ENCODE measurements at places on chromosomes 7 and 10. TPM values are rescaled to one million over a fixed set of nuclear protein-coding genes. Genes with fewer than 3 reads are reported as not detected.

MMD2 gene
- total RNA-seq: not detected

AASS gene
- 83.0 TPM for total RNA-seq

HTR5A gene
- not detected for total RNA-seq

SNX8 gene
- 12.8 TPM for total RNA-seq

PDZD7 gene
- total RNA-seq: 0.21 TPM

NME8 gene
- 0.53 TPM for total RNA-seq

OR6B1 gene
- total RNA-seq: not detected

PCDH15 gene
- total RNA-seq: not detected

SPDYE16 gene
- total RNA-seq: not detected

COBL gene
- total RNA-seq: 24.1 TPM

CFAP70 gene
- total RNA-seq: 2.6 TPM

CPA2 gene
- not detected for total RNA-seq

IDI2 gene
- not detected for total RNA-seq

KLF14 gene
- not detected for total RNA-seq

CHCHD3 gene
- total RNA-seq: 16.5 TPM

SYCE1 gene
- total RNA-seq: 2.5 TPM

IL2RA gene
- 0.23 TPM for total RNA-seq
